ENCODE measurements at places on chromosomes 2 and 18.

- no peak for DNase-seq
Observed at GRCh38 chr18:74148543-74149070, 284 bp downstream of the TIMM21 start.

GRCh38 chr2:46087492-46087891 is 209.7 kb upstream of the EPAS1 start:
- no peak for DNase-seq

DNA sequence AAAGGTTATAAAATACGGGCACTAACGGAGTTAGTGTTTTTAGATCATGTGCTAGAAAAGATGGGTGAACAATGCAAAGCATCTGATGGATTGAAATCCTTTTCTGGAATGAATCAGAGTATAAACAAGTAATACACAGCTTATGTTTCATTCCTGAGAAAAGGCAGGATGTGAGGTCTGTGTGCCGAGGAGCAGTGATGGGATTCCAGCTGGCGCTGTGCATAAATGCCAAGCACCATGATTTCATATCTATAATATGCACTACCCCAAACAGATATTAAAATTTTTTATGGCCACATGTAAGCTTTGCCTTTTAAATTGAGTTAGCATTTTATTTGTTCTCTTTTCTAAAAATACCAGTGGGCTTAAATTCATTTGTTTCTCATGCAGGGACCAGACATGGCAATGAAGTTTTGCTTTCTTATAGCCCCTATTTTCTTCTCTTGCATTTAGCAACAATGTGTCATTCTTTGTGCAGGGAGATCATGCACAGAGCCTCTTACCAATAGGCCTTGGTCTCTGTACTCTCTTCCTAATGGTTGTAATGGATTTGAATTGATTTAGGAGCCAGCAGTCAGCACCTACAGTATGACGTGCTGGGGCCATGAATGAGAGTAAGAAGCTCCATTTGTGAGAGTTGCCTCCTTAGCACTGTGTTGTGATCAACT is 323.9 kb downstream of the SLC8A1 start:
- DNase-seq, result no peak

- peak; percentile 30 for DNase-seq
Observed at GRCh38 chr2:12819103-12819475, 102.4 kb downstream of the TRIB2 start.

DNA sequence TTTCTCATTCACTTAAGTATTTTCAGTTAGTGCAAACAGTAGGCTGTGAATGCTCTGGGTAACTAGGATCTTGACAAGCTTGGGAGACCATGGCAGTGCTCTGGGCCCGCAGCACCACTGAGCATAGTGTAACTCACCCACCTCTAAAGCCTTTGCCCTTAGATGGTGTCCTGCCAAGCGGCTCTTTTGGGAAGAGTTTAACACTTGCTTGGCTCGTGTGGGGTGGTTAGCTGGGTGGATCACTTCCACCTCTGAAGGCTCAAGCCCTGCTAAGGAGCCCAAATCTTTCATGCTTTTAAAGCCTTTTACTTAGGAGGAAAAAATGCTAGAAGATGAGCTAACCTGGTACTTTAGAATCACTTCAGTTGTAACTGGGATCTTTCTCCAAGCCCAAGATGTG is 33.9 kb downstream of the PTPN18 start:
- DNase-seq, result no peak

DNA sequence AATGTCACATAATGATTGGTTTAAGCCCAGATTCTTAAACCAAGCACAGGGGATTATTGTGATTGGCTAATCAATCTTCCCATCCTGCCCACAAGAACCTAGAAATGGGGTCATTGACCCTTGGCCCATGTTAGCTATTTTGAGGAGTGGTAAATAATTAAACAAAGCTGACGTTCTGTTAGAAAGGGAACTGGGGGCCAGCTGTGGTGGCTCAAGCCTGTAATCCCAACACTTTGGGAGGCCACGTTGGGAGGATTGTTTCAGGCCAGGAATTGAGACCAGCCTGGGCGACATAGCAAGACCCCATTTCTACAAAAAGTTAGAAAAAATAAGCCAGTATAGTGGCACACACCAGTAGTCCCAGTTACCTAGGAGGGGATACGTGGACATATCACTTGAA is 37.8 kb upstream of the PTPN4 start:
- DNase-seq, result no peak

- peak; percentile 67 for DNase-seq
Observed at GRCh38 chr2:144490017-144490416, 29.9 kb downstream of the ZEB2 start.

GRCh38 chr2:138090330-138090729 is 126.1 kb downstream of the HNMT start:
- peak; percentile 81 for DNase-seq

- no peak for DNase-seq
Observed at GRCh38 chr2:102551329-102552096, 67.8 kb upstream of the SLC9A2 start.

- peak; percentile 77 for DNase-seq
Observed at GRCh38 chr18:68735483-68736343, 20.8 kb upstream of the TMX3 start.

- peak; percentile 59 for DNase-seq
Observed at GRCh38 chr18:70380915-70381896, 92.4 kb downstream of the SOCS6 start.

DNA sequence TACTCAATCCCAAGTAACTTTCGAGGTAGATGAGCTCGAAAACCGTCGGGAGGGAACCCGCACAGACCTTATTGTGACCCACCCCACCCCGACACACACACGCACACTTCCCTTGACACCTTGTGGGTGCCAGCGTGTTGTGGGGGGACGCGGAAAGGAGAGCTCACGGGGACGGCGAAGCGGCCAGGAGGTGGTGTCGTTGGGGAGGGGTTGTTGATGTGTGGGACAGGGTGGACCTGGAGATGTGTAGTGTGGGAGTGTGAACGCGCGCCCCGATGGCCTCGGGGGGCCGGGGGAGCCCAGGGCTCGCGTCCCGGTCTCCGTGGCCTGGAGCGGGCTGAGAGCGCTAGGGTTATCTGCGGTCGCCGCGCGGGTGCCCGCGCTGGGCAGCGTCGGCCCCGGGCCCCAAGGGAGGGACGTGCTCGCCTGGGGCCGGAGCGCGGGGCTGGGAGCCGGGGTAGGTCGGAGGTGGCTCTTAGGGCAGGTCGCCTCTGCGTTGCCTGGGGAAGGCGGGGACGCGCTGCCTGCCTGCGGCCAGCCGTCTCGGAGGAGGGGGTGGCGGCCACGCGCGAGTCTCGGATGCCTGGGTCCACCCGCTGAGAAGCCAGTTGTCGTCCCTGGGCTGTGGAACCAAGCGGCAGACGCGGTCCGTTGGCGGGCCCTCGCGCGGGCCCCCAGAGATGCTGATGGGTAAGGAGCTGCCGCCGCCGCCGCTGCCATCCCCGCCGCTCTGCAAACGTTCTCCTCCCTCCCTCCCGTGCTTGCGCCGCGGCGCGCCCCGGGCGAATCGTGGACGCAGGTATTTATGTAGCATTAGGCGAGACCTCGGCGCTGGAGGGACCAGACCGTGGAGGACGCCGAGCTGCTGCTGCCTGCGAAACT is 1.6 kb downstream of the KLHL29 start:
- no peak for DNase-seq

DNA sequence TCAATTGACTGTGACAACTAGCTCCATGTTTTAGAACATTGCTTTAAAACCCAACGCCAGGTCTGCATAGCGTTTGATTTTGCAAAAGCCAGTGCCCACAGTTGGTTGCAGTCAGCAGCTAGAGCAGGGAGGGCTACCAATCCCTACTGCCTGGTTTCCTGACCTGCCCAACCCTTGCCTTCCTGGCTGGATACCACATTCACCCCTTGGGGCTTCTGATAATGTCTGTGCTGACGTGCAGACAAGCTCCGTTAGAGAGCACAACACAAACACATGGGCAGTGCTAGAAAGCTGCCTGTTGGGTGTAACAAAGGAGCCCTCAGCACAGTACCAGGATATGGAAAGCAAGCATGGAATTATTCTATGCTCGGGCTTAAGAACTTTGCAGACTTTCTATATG is 71.4 kb upstream of the THSD7B start:
- no peak for DNase-seq

DNA sequence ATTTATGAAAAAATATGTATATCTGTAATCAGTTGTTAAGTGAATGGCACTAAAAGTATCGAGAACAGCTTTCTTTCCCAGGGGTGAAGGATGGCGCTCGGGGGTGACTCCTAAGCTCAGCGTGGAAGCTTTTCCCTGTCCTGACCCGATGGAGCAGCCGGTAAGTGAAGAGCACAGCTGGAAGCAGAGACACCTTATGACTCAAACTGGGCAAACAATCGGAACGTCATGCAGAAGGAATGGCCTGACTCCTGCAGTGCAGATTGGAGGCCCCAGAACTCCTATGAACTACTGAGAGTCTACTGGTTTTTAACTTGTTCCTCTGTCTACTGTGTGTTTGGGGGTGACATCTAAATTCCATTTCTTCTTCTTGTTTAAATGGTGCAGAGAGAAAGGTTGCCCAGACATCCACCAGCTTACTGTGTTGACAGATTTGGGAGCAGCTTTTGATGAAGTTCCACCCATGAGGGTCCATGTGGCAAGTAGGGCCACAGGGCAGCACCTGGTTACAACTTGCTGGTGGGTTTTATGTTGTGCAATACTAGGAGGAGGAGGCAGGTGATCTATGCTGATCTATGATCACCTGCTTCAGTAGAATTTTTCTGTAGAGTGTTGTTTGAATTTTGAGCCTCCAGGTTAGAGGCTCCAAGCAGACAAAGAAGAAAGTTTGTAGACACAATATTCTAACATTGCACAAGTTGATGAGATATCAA is 52.8 kb upstream of the TMEM182 start:
- no peak for DNase-seq

- peak; percentile 7 for DNase-seq
Observed at GRCh38 chr2:227228061-227228667, 63.7 kb downstream of the COL4A3 start.

DNA sequence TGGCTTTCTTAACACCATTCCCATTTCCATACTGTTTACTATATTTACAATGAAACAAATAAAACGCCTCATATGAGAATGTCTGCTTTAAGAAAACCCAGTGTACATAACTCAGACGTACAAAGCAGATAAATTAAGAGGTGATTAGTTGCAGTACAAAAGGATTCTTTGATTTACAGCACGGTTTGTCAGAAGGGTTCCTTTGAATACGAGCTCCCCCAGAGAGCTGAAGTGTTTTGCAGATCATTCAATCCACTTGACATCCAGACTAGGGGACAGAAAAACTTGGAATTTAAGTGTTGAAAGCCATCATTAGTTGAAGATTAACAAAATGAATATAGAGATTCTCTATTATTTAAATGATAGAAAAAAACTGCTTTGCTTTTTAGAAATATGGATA is 72.5 kb downstream of the RAPGEF4 start:
- no peak for DNase-seq

DNA sequence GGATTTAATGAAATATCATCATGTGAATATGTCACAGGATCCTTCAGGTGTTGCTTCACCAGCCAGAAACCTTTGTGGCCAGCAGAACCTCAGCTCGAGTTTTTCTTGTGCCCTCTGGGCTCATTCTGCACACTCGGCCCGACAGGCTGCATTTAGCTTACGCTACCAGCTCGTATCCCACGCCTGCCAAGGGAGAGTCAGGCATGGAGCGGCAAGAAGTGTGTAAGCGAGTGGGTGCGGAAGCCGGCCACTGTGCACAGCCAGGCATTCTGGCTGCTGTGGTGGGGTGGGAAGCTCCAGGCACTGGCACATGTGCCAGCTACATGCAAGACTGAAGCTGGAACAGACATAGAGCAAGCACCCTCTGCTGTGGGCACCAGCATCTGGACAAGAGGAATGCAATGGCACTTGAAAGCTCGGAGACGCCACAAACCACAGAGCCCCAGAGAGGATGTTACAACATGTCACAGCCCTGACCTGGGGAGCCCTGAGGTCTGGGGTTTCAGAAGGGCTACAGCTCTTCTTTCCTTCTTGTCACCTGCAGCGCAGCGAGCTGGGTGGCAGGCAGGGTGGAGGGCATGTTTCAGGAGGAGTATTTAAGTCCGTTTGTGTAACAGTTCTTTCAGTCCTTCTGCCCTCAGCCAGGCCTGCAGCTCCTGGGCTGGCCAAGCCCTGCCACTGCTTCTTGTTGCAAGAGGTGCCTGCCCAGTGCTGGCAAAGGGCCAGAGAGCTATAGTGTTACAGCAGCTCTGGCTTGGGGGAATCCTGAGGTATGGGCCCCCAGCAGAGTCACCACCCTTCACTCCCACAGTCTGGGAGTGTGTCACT is 257.3 kb upstream of the HNMT start:
- peak; percentile 39 for DNase-seq

DNA sequence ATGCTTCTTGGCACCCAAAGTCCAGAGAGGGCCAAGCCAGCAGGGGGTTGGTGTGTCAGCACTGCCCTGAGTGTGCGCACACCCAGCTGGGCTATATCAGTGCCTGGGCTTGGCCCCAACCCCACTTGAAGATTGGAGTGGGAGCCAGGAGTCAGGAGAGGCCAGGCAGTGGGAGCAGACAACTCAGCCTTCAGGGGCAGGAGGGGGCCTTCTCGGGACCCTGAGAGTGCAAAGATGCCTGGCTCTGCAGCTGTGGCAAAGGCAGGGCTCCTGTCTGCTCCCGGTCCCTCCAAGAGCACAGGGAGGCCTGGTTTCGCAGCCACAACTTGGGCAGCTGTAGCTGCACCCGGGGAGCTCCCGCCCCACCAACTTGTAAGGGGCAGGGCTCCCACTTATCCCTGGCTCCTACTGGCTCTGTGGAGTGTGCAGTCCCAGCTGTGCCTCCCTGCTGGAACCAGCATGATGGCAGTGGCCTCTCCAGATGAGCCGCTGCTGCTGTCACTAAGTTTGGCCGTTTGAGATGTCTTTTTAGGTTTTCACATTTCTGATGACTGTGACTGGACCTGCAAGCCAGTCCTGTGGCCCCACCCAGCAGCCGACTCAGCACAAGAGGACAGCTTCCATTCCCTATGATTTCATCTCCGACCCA is 148.8 kb upstream of the HS6ST1 start:
- DNase-seq, result no peak

- no peak for DNase-seq
Observed at GRCh38 chr2:30074023-30074422, 72.8 kb upstream of the YPEL5 start.

Measured in hematopoietic multipotent progenitor cell treated with erythropoietin and hydrocortisone succinate and interleukin-3 and kit ligand, for 4 days (in vitro differentiated cells).